ENCODE measurements at places on chromosomes 7 and 10. TPM values are rescaled to one million over a fixed set of nuclear protein-coding genes. Genes with fewer than 3 reads are reported as not detected.

SPDYE16 gene
- total RNA-seq = 3.6 TPM

ZP3 gene
- 7.9 TPM for total RNA-seq

RARRES2 gene
- total RNA-seq = 12.8 TPM

MYH16 gene
- total RNA-seq = not detected

CDHR1 gene
- total RNA-seq = 160 TPM

PROSER2 gene
- 5.6 TPM for total RNA-seq

PTPN20 gene
- total RNA-seq = 5.2 TPM
